Mesendoderm (in vitro differentiated cells): ENCODE measurements at places on chromosomes 5 and 9.

DNA sequence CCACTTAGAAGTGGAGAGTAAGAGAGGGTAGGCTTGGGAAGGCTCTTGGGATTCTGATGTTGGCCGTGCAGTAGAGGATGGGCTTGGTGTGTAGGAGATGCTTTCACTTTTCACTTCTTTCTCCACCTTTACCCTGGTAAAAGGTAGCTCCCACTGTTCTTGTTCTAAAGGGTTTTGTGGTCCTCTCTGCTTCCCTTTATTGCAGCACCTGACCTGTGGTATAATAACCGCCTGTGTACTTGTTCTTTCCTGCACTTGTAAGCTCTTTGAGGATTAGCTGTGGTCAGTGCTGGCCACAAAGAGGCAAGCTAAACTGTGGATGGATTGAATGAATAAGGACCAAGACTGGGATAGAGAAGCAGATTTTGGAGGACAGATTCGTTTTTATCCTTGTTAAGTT lies 25.2 kb downstream of the KDM4C start:
- H3K27me3 ChIP-seq = no peaks in the 10 kb centered on the region
- H3K4me3 ChIP-seq = no peak overlapping the region
- H3K36me3 ChIP-seq = no peaks in the 10 kb centered on the region
- DNase-seq = no peak
- no peak overlapping the region for H3K27ac ChIP-seq
- peaks cover 12% of the 10 kb centered on the region for H3K4me1 ChIP-seq

DNA sequence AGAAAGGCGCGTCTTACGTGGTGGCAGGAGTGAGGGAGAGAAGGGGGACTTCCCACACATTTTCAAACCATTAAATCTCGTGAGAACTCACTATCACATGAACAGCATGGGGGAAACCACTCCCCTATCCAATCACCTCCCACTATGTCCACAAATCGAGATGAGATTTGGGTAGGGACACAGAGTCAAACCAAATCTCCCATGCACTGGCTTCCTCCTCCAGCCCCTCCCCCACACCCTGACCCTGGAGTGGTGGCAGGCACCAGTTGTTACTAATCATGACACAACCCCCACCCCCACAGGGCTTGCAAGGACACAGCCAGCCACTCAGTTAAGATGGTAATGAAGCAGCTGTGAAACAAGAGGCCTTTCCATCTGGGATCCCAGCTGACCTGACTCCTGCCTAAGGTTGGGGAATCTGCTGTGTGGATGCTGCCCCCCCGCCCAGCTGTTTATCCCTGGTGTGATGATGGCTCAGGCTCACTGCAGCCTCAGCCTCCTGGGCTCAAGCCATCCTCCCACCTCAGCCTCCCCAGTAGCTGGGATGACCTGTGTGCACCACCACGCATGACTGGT lies 57.1 kb upstream of the FUBP3 start:
- no peaks in the 10 kb centered on the region for H3K36me3 ChIP-seq
- H3K27ac ChIP-seq = no peak overlapping the region
- H3K4me1 ChIP-seq = no peaks in the 10 kb centered on the region
- peak; percentile 88 for DNase-seq
- H3K4me3 ChIP-seq = no peak overlapping the region

GRCh38 chr9:89891591-89892304 lies 286.9 kb downstream of the GADD45G start:
- DNase-seq = no peak
- no peak overlapping the region for H3K27ac ChIP-seq
- peaks cover 5% of the 10 kb centered on the region for H3K4me1 ChIP-seq
- H3K36me3 ChIP-seq = no peaks in the 10 kb centered on the region

GRCh38 chr5:148238418-148238794 lies at the start of gene MARCOL:
Gene MARCOL, plus strand, starts transcription at chr5:148238525. Its CDS starts 73 bp downstream, at chr5:148238598.
- no peaks in the 10 kb centered on the region for H3K4me1 ChIP-seq
- no peaks in the 10 kb centered on the region for H3K27me3 ChIP-seq
- H3K27ac ChIP-seq = no peak within 1 kb of the TSS
- H3K4me3 ChIP-seq = no peak within 1 kb of the TSS

GRCh38 chr5:139458580-139459407 lies 3.7 kb downstream of the ECSCR start:
- no peak overlapping the region for H3K27ac ChIP-seq
- DNase-seq = no peak
- H3K4me3 ChIP-seq = no peak overlapping the region
- peaks cover 8% of the 10 kb centered on the region for H3K4me1 ChIP-seq
- H3K36me3 ChIP-seq = no peaks in the 10 kb centered on the region
- H3K27me3 ChIP-seq = no peaks in the 10 kb centered on the region

DNA sequence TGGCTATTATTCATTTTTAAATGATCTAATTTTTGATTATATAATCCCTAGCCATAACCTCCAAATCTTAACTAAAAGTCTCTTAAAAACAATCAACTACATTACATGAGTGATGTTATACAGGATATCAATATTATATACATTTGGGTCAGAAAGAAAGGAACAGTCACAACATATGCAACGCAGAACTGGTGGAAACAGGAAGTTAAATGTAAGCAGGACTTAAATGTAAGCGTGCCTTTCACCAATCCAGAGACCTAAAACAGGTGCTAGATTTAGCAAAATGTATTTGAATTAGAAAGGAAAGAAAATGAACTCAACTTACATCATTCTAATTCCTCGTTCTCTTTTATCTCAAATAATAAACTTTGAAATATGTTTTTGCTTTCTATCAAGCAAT lies 738.5 kb downstream of the PTPRD start:
- H3K4me1 ChIP-seq = no peaks in the 10 kb centered on the region
- no peak overlapping the region for H3K27ac ChIP-seq
- H3K36me3 ChIP-seq = no peaks in the 10 kb centered on the region

DNA sequence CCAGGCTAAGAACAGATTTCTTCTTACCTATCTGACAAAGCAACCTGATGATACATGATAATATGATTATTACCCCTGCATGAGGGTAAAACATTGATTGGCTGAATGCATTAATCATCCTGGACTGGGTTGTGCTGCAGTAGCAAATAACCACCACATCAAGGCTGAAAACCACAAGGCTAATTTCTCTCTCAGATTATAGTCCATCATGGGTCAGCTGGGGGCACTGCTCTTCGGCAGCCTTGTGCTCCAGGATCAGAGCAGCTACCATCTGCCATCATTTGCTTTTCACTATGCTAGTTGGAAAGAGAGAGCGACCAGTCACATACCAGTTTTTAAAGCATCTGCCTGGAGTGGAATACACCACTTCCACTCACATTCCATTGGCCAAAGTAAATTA lies 383.5 kb downstream of the RASEF start:
- H3K4me3 ChIP-seq = no peak overlapping the region
- H3K27ac ChIP-seq = no peak overlapping the region
- no peaks in the 10 kb centered on the region for H3K36me3 ChIP-seq

DNA sequence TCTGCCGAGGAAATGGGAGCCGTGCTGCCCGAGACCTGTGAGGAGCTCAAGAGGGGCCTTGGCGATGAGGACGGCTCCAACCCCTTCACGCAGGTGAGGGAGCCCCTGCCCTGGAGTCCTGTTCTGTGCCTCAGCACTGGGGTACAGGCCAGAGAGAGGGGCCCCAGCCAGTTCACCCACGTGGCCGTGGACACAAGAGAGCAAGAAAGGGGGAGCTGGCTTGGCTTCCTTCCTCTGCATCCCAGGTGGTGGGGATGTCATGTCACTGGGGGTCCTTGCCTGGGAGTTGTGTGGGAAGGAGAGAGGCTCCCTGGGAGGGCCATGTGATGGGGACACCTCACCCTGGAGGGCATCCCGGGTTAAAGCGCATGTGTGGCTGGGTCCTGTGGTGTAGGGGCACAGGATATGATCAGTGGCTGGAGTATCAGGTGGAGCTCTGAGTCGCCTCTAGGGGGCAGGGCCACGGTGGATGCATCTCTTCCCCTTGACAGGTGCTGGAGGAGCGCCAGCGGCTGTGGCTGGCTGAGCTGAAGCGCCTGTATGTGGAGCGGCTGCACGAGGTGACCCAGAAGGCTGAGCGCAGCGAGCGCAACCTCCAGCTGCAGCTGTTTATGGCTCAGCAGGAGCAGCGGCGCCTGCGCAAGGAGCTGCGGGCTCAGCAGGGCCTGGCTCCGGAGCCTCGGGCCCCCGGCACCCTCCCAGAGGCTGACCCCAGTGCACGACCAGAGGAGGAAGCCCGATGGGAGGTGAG lies 7.5 kb downstream of the N4BP3 start:
- no peak overlapping the region for H3K27ac ChIP-seq
- peaks cover 4% of the 10 kb centered on the region for H3K4me1 ChIP-seq
- peak; percentile 72 for DNase-seq
- no peak overlapping the region for H3K4me3 ChIP-seq

DNA sequence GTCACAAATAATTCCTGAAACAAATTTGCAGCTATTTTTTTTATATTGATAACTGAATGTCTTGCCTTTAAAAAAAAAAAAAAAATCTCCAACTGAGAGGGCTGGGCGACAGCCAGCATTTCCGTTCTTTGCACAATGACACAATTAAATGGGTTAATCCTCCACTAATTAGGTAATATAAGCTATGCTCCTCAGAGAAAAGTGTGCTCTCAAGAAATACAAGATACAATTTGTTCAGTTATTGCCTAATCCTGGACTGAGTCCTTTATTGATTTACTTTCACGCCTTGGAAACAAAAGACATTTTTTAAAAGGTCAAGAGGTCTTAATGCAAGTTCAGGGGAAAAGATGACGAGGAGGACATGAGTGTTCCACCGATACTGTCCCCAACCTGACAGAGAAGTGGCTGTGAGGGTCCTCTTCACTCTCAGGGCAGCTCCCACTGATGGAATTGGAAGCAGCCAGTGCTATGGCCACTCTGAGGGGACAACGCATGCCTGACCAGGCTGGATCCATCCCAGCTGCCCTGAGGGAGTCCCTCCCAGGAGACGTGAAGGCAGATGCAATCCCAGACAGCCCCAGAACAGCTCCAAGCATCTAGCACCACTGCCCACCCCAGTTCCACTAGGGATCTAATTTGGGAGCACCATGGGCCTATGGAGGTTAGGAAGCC lies 220.7 kb downstream of the GNA14 start:
- H3K36me3 ChIP-seq = no peaks in the 10 kb centered on the region
- H3K4me3 ChIP-seq = no peak overlapping the region
- no peak for DNase-seq
- H3K4me1 ChIP-seq = no peaks in the 10 kb centered on the region

GRCh38 chr5:143921525-143922311 lies 109.8 kb downstream of the HMHB1 start:
- no peaks in the 10 kb centered on the region for H3K27me3 ChIP-seq
- no peak overlapping the region for H3K4me3 ChIP-seq
- H3K4me1 ChIP-seq = peaks cover 4% of the 10 kb centered on the region
- H3K27ac ChIP-seq = no peak overlapping the region
- DNase-seq = no peak

GRCh38 chr5:157828105-157828943 lies 30.6 kb downstream of the CLINT1 start:
- H3K27ac ChIP-seq = no peak overlapping the region
- no peak overlapping the region for H3K4me3 ChIP-seq
- H3K36me3 ChIP-seq = no peaks in the 10 kb centered on the region
- no peaks in the 10 kb centered on the region for H3K27me3 ChIP-seq

- no peaks in the 10 kb centered on the region for H3K4me1 ChIP-seq
- DNase-seq = no peak
- H3K36me3 ChIP-seq = peaks cover 5% of the 10 kb centered on the region
- no peaks in the 10 kb centered on the region for H3K27me3 ChIP-seq
These were observed 27.0 kb upstream of the C5orf24 start for GRCh38 chr5:134818776-134819175.

DNA sequence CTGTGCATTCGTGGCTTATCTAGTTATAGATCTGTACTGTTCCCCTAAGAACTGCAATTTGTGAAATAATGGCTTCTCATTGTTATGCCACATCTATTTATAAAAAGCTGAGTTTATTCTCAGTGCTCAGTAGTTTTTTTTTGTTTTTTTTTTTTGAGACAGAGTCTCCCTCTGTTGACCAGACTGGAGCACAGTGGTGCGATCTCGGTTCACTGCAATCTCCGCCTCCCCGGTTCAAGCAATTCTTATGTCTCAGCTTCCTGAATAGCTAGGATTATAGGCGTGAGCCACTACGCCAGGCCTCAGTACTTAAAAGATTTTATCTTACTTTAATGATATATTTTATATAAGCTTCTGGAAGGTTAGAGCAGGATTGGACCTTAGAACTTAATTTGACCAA lies 19.0 kb downstream of the SEC61B start:
- no peaks in the 10 kb centered on the region for H3K4me1 ChIP-seq
- DNase-seq = no peak
- no peak overlapping the region for H3K4me3 ChIP-seq
- H3K27me3 ChIP-seq = no peaks in the 10 kb centered on the region
- no peaks in the 10 kb centered on the region for H3K36me3 ChIP-seq

GRCh38 chr9:91164724-91165520 lies 196.8 kb downstream of the AUH start:
- H3K4me3 ChIP-seq = no peak overlapping the region
- H3K36me3 ChIP-seq = no peaks in the 10 kb centered on the region
- H3K27ac ChIP-seq = no peak overlapping the region
- peak; percentile 47 for DNase-seq
- H3K4me1 ChIP-seq = peaks cover 2% of the 10 kb centered on the region

DNA sequence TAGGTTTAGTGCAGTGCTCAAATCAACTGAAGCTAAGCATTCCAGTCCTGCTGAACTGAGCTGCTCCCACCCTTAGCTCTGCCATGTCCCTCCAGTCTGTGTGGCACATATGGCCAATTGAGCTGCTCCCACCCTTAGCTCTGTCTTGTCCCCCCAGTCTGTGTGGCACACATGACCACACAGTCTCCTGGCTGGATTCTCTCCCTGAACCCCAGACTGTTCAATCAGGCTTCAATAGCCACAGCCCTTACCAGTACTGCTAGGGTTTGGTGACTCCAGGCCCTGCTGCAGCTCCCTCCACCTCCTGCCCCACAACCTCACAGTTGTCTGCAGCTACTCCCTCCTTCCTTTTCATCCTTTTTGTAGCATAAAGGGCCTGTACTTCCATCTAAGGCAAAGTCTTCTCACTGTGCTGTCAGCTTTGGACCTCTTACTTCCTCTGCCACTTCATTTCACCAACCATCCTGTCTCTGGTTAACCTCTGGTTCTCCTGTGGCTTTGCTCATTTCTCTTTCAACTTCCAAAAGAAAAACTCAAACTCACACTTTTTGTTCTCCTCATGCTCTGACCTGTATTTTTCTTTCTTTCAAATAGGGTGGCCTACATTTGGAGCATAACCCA lies 50.8 kb downstream of the ADAMTS12 start:
- no peaks in the 10 kb centered on the region for H3K4me1 ChIP-seq
- no peak overlapping the region for H3K4me3 ChIP-seq
- H3K27ac ChIP-seq = no peak overlapping the region
- no peak for DNase-seq
- no peaks in the 10 kb centered on the region for H3K27me3 ChIP-seq
- no peaks in the 10 kb centered on the region for H3K36me3 ChIP-seq

GRCh38 chr9:26132746-26133312 lies 454.6 kb upstream of the TUSC1 start:
- no peaks in the 10 kb centered on the region for H3K36me3 ChIP-seq
- H3K27me3 ChIP-seq = no peaks in the 10 kb centered on the region
- no peak overlapping the region for H3K4me3 ChIP-seq
- no peaks in the 10 kb centered on the region for H3K4me1 ChIP-seq
- H3K27ac ChIP-seq = no peak overlapping the region
